ENCODE measurements at places on chromosomes 1 and 21.

DNA sequence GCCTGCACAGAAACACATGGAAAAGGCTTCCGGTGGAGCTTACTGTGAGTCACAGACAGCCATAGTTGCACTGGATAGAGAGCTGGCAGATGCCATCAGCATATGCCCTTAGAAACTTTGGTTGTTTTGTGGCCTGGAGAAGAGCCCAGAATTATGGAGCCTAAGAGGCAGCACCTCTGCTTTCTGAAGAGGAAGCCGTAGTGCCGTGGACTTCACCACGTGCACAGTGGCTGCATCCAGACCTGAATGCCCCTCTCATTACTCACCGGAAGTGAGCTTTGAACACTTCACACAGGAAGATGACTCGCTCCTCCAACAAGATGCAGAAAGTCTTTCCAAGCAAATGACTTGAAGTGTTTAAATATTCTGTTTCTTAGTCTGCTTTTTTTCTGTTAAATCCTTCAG is 28.4 kb downstream of the JUN start:
- H3K4me3 ChIP-seq, result peak overlapping the region; percentile 60
- H3K4me1 ChIP-seq, result peaks cover 42% of the 10 kb centered on the region
- H3K27me3 ChIP-seq, result no peaks in the 10 kb centered on the region
- peak overlapping the region; percentile 58 for H3K27ac ChIP-seq

GRCh38 chr1:174968750-174969244 is 30.9 kb upstream of the CACYBP start:
- H3K36me3 ChIP-seq, result peaks cover 2% of the 10 kb centered on the region
- H3K27me3 ChIP-seq, result no peaks in the 10 kb centered on the region
- peak; percentile 23 for DNase-seq
- peak overlapping the region; percentile 75 for H3K4me3 ChIP-seq
- H3K27ac ChIP-seq, result peak overlapping the region; percentile 97

DNA sequence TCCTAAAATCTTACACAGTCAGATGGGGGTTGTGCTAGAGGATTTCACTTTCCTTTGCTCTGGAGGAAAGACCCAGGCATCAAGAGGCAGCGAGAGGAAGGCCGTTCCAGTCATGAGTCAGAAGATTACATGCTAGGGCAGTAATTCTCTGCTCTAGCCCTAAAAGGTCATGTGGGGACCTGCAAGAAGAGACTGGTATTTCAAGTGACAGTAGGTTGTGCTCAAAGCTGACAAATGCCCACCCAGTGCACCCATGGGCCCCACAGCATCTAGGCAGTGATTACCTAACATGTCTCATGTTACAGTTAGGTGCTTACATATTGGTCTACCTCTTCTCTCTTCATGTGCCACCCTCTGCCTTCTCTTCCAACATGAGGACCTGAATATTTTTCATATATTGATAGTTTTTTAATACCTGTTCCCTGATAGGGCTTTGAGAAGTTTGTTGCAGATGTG is 99.7 kb upstream of the BEND5 start:
- no peaks in the 10 kb centered on the region for H3K4me1 ChIP-seq
- no peaks in the 10 kb centered on the region for H3K36me3 ChIP-seq
- peaks cover 6% of the 10 kb centered on the region for H3K27me3 ChIP-seq
- DNase-seq, result no peak
- no peak overlapping the region for H3K4me3 ChIP-seq

- no peak overlapping the region for H3K4me3 ChIP-seq
- H3K27me3 ChIP-seq, result no peaks in the 10 kb centered on the region
- DNase-seq, result no peak
- H3K4me1 ChIP-seq, result no peaks in the 10 kb centered on the region
These were observed 350.4 kb downstream of the AMY1C start for GRCh38 chr1:104100115-104100514.

- no peak for DNase-seq
- H3K27me3 ChIP-seq, result no peaks in the 10 kb centered on the region
- H3K27ac ChIP-seq, result no peak overlapping the region
- H3K36me3 ChIP-seq, result peaks cover 13% of the 10 kb centered on the region
- peaks cover 47% of the 10 kb centered on the region for H3K4me1 ChIP-seq
These were observed 27.3 kb downstream of the STPG1 start for GRCh38 chr1:24386241-24386640.

DNA sequence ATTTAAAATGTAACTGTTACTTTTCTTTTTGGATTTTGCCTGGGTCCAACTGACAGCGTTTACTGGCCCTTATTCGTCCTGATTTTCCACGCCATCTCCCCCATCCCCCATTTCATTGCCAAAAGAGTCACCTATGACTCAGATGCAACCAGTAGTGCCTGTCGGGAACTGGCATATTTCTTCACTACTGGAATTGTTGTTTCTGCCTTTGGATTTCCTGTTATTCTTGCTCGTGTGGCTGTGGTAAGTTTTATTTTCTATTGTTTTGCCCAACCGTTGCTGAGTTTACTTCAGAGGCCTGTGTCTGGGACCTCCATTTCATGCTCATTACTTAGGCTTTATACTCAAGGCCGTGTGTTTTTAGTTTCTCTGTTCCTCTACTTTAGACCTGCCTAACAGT is 9.3 kb downstream of the LEPR start:
- H3K27me3 ChIP-seq, result no peaks in the 10 kb centered on the region
- no peak overlapping the region for H3K4me3 ChIP-seq
- H3K36me3 ChIP-seq, result peaks cover 7% of the 10 kb centered on the region
- no peak for DNase-seq

GRCh38 chr1:32538887-32539583 is at the start of gene ZBTB8A:
Gene ZBTB8A (plus strand): TSS chr1:32539427. CDS start chr1:32592932, 53,505 bp downstream.
- peak; percentile 13 for DNase-seq
- H3K27ac ChIP-seq, result no peak within 1 kb of the TSS
- H3K4me1 ChIP-seq, result peaks cover 12% of the 10 kb centered on the region
- peaks cover 5% of the 10 kb centered on the region for H3K36me3 ChIP-seq
- H3K4me3 ChIP-seq, result peak within 1 kb of the TSS; percentile 90

- no peak overlapping the region for H3K27ac ChIP-seq
- no peak for DNase-seq
- H3K4me3 ChIP-seq, result no peak overlapping the region
- H3K36me3 ChIP-seq, result peaks cover 5% of the 10 kb centered on the region
- no peaks in the 10 kb centered on the region for H3K27me3 ChIP-seq
These were observed 302.4 kb downstream of the PTGER3 start for GRCh38 chr1:70745199-70745598.

DNA sequence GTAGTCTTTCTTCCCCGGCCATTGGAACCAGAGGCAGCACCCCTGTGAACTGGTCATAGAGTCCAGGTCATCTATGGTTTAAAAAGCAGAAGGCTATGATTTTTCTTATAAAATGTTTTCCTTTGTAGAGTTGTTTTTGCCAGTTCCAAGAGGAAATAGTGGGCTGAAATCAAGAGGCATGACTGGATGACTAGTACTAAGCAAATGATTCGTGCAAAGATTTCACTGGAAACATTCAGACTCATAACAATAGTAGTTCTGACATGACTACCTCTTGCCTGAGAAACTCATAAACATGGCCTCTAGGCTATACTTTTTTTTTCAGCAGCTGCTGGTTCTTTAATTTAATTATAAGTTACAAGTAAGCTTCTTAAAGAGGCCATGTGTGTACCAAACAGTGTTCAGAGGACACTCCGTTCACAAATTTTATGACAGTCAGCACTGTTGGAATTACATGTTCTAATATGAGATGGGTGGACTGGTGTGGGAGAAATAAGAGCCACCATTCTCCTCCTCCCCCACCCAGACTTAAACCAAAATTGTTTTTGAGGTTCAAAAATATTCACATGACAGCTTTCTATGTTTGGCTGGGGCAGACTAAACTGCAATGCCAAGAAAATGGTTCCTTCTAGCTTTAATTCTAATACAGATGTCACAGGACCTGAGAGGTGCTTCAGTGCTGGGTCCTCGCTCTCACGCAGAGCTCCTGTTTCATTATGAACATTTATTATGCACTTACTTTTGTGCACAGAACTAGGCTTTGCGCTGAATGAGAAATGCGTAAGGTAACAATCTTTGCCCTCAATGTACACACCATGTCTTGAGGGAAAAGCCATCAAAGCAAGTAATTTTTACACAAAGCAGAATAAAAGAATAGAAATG is 147.5 kb downstream of the ZC3H11B start:
- H3K27me3 ChIP-seq, result peaks cover 17% of the 10 kb centered on the region
- H3K4me3 ChIP-seq, result peak overlapping the region; percentile 82
- peak overlapping the region; percentile 97 for H3K27ac ChIP-seq
- peaks cover 2% of the 10 kb centered on the region for H3K36me3 ChIP-seq

- H3K27ac ChIP-seq, result no peak overlapping the region
- H3K27me3 ChIP-seq, result peaks cover 26% of the 10 kb centered on the region
- H3K36me3 ChIP-seq, result peaks cover 9% of the 10 kb centered on the region
- DNase-seq, result peak; percentile 30
These were observed 143.2 kb downstream of the PTPRU start for GRCh38 chr1:29379443-29380073.

DNA sequence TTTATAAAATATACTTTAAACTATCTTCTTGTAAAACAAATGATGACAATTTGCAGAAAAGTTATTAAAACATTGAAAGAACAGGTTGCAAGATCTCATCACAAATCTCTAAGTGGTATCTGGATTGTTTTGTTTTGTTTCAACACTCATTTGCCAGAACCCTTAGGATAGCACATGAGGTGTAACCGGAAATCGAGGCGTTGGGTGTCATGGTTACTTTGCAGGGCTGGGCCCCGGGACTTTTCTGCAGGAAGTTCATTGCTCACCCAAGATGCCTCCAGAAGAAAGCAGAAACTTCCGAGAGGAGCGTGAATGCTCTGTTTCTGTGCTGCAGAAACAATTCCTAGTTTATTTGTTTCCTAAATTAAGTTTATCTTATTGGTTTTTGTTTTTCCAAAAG is 2.5 kb downstream of the DISC1 start:
- H3K4me3 ChIP-seq, result peak overlapping the region; percentile 60
- H3K36me3 ChIP-seq, result no peaks in the 10 kb centered on the region
- no peak for DNase-seq
- no peaks in the 10 kb centered on the region for H3K27me3 ChIP-seq

- no peak overlapping the region for H3K27ac ChIP-seq
- no peaks in the 10 kb centered on the region for H3K27me3 ChIP-seq
- no peak for DNase-seq
- no peak overlapping the region for H3K4me3 ChIP-seq
- peaks cover 59% of the 10 kb centered on the region for H3K4me1 ChIP-seq
- H3K36me3 ChIP-seq, result no peaks in the 10 kb centered on the region
These were observed 28.1 kb upstream of the PPP2R5A start for GRCh38 chr1:212257157-212257556.

DNA sequence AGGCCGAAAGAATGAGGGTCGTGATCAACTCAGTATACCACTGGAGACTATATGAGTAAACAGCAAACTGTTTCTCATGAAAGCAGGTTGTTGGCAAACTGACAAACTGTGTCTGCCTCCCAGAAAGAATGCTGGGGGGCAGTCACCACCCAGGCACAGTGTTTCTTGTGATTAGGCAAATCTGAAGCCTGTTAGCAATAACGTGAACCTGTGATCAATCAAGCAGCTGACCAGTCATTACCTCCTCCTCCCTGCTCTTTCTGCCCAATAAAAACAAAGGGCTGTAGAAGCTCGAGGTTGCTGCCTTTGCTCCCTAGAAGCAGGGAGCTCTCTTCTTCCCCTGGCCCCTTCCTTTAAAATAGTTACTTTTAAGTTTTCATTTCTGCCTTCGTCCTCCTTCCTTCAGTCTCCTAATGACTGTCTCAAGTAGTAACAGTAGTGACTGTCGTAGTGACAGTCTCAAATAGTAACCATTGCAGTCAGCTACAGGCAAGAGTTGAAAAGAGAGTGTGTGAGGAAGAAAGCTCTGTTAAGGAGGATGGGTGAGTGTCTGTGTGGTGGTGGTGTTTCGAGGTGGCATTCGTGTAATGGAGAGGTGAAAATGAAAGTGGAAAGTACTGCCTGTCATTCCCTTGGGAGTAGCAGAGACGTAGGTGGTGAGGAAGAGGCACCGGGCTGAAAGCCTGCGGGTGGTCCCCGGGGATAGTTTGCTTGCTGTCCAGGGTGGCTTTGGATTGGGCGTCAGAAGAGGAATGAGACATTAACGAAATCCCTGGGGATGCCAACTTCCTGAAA is 14.5 kb downstream of the HHAT start:
- no peak for DNase-seq
- H3K27ac ChIP-seq, result no peak overlapping the region
- no peaks in the 10 kb centered on the region for H3K36me3 ChIP-seq
- peaks cover 7% of the 10 kb centered on the region for H3K27me3 ChIP-seq

GRCh38 chr1:3607703-3608065 is 3.6 kb downstream of the MEGF6 start:
- H3K27me3 ChIP-seq, result peaks cover 11% of the 10 kb centered on the region
- no peak overlapping the region for H3K27ac ChIP-seq
- peaks cover 4% of the 10 kb centered on the region for H3K4me1 ChIP-seq
- H3K36me3 ChIP-seq, result no peaks in the 10 kb centered on the region
- DNase-seq, result no peak

DNA sequence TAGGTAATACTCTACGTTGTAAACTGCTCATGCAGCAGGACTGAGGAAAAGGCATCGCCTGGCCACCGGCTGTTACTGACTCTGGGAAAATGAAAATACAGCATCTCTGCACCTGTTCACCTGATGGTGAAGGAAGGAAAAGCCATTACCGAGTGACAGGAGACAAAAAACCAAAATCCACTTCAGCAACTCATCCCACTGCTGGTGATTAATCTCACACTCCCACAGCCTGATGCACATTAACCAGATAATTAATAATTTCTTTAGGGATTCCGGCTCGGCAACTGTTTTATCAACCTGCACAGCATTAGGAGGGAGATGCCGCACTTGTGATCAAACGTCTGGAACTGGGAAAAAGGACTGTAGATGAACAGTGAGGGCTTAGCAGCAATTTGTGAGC is 183.9 kb upstream of the ESRRG start:
- DNase-seq, result no peak
- no peak overlapping the region for H3K4me3 ChIP-seq
- H3K4me1 ChIP-seq, result no peaks in the 10 kb centered on the region
- no peaks in the 10 kb centered on the region for H3K36me3 ChIP-seq
- H3K27ac ChIP-seq, result no peak overlapping the region

GRCh38 chr1:3656450-3657095 is 4.3 kb downstream of the TP73 start:
- no peak overlapping the region for H3K27ac ChIP-seq
- no peaks in the 10 kb centered on the region for H3K36me3 ChIP-seq
- H3K4me1 ChIP-seq, result peaks cover 11% of the 10 kb centered on the region
- H3K27me3 ChIP-seq, result peaks cover 32% of the 10 kb centered on the region
- H3K4me3 ChIP-seq, result no peak overlapping the region

GRCh38 chr1:24004132-24004531 is 24.0 kb upstream of the SRSF10 start:
- H3K4me3 ChIP-seq, result no peak overlapping the region
- H3K4me1 ChIP-seq, result peaks cover 2% of the 10 kb centered on the region
- peaks cover 8% of the 10 kb centered on the region for H3K27me3 ChIP-seq
- no peaks in the 10 kb centered on the region for H3K36me3 ChIP-seq

- H3K36me3 ChIP-seq, result no peaks in the 10 kb centered on the region
- DNase-seq, result no peak
- no peaks in the 10 kb centered on the region for H3K4me1 ChIP-seq
- no peak overlapping the region for H3K4me3 ChIP-seq
- no peaks in the 10 kb centered on the region for H3K27me3 ChIP-seq
These were observed 91.1 kb downstream of the NPHP4 start for GRCh38 chr1:5901150-5901549.

Data from activated T-cell treated with anti-CD3 and anti-CD28 coated beads, Interleukin-2, amount 50 U/mL, for 72 hours (primary cell).